ENCODE measurements at places on chromosomes 3 and 15.

- DNase-seq: no peak
Measured at GRCh38 chr3:171159024-171159821, 132.7 kb upstream of the SLC2A2 start.

- no peak for DNase-seq
Measured at GRCh38 chr3:41845826-41846225, 116.1 kb downstream of the ULK4 start.

DNA sequence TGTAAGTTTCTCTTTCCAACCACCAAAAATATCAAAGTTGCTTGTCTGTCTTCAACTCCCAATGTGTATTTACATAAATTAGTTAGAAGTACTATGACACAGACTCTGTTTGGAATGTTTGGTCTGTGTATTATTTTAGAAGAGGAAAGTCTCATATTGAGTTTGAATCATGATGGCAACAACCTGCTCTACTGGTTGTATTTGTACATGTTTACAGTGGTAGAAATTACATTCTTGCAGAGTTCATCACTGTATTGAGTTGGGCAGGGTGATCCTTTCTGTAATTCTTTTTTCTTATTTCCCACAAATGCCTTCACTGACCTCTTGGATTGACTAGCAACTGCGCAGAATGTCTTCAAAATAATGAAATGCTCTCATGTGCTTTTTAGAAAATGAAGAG, 149.6 kb downstream of the CHL1 start:
- DNase-seq: no peak

DNA sequence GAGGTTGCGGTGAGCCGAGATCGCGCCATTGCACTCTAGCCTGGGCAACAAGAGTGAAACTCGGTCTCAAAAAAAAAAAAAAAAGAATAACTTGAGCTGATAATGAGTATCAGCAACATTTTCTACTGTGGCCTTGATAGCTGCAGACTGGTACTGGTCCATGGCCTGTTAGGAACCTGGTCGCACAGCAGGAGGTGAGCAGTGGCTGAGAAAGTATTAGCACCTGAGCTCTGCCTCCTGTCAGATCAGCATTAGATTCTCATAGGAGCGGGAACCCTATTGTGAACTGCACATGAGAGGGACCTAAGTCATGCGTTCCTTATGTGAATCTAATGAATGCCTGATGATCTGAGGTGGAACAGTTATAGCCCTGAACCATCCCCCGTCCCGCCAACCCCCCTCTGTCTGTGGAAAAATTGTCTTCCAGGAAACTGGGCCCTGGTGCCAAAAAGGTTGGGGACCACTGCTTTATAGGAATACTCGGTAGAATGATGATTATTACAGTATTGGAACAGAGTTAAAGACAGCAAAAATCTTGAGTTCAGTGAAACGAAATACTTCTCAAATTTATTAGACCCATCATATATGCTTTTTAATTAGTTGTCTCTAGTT, 126.0 kb downstream of the ZNF609 start:
- DNase-seq: no peak

DNA sequence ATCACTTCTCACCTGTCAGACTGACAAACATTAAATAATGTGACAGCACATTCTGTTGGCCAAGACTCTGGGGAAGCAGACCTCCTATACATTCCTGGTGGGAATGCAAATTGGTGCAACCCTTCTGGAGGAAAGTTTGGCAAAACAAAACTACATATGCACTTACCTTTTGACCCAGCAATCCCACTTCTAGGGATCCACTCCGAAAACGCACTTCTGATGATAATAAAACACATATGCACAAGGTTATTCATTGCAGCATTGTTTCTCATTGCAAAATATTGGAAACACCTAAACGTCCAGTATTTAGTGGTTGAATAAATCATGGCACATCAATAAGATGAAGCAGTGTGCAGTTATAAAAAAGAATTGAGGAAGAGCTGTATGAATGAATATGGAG, 145.5 kb upstream of the ABHD17C start:
- no peak for DNase-seq

GRCh38 chr3:27844052-27844675, 122.0 kb upstream of the EOMES start:
- DNase-seq: no peak

DNA sequence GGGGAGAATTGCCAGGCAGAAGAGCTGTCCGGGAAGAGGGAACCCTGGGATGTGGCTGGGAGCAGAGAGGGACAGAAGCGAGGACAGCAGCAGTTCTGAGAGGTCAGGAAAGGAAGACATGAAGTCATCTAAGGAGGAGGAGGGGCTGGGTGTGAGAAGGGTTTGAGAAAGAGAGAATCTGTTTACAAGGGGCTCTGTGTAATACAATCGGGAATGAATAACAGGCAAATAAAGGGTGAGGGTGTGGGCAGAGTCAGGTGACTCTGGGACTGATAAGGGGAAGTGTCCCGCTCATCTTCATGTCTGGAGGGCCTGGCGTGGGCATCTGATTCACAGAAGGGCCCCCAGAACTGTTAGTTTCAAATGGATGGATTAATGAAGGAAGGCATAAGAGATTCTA, 191.3 kb downstream of the XXYLT1 start:
- DNase-seq: no peak

DNA sequence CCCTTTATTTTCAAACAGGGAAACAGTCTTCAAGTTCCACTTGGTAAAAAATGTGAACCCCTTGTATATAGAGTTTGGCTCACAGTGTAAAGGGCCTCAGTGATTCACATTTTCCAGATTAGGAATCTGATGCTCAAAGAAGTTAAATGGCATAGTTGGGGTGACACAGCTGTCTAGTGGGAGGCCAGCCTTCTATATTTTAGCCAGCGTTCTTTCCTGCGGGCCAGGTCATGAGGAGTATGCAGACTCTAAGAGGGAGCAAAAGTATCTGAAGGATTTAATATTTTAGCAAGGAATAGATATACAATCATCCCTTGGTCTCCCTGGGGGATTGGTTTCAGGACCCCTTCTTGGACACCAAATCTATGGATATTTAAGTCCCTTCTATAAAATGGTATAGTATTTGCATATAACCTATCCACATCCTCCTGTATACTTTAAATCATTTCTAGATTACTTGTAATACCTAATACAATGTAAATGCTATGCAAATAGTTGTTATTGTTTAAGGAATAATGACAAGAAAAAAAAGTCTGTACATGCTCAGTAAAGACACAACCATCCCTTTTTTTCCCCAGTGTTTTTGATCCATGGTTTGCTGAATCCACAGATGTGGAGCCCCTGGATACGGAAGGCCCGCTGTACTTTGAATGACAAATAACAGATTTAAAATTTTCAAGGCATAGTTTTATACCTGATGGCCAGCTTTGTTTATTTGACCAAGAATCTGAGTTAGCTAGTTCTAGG, 7.0 kb downstream of the B2M start:
- DNase-seq: no peak

- no peak for DNase-seq
Measured at GRCh38 chr3:97981886-97982285, 9.7 kb upstream of the RIOX2 start.

DNA sequence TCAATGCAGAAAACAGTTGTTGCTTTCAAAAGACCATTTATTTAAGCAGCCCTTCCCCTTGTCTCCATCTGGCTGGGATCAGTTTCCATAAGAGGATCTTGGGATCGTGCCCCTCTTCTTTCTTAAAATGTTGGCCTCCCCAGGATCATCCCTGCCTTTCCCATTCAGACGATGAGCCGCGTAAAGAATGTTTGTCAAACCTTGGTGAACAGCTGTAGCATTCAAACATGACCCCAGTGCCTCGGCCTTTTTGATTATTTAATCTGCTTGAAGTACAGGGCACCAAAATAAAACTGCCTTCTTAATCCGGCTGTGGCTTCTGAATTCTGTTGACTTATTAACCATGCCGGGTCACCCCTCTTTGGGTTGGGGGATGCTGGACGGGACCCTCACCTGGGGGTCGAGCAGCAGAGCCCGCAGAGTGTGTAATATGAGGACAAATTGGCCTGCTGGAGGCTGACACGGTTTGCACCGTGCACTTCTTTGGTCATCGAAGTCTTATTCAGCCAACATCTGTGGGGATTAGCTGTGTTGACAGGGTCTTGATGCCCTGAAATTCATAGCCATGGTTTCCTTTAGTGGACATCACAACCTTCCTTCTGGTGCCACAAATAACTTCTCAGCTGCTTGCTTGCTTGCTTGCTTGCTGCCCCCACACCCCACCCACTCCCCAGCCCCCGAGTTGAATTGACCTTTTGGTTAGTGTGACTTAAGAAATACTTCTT, at the start of gene LRTM1:
Gene LRTM1 (minus strand): TSS at position 14 of the 725 bp plus-strand sequence. CDS start 148 bp downstream, outside the sequence.
- no peak for DNase-seq

- no peak for DNase-seq
Measured at GRCh38 chr15:60508442-60508841, 29.5 kb upstream of the ICE2 start.

DNA sequence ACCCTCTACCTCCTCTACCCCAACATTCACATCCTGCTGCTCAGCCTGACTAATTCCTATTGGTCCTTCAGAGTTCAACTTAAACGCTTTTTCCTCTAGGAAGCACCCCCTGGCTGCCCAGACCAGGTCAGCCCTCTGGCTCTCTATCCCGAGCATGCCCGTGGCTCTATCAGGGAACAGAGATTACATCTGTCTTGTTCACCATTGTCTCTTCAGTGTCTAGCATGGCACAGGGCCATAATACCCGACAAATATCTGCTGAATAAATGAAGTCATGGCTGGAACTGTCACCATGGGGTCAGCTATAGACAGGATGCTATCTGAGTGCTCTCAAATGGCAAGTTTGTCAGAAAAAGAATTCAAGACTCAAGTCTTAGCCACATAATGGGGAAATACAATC, 296.9 kb upstream of the CHRNA7 start:
- no peak for DNase-seq

DNA sequence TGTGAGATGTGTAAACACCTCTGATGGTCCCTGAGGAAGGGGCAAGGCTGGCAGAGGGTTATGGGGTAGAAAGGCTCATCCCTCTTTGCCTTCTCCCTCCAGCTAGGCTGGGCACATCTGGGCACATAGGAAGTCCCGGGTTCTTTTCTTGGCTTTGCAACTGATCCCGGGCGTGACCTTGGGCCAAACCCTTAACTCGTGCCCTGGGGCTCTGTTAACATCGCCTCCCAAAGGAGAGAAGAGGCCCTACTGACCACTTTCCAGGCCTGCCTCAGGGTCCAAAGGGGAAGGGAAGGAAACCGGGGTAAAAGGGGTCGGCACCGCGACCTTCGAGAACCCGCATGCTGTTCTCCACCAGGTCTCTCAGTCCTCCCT, 549 bp downstream of the C3orf18 start:
- DNase-seq: no peak

DNA sequence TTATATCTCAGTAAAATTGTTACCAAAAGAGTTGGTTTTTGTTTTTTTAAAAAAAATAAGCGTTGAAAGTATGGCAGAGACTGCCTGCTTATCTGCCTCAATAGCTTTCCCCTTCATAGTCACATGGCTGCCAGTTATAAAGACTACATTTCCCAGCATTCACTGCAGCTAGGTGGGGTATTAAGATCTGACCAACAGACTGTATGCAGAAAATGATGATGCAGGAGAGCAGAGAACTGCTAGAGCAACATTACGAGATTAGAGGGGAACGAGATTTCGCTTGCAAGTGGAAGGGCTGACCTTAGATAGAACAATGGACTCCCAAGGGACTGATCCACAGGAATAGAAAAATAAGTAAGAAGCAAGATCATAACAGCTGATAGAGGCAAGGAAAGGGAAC, 14.3 kb downstream of the RHOA start:
- DNase-seq: no peak

DNA sequence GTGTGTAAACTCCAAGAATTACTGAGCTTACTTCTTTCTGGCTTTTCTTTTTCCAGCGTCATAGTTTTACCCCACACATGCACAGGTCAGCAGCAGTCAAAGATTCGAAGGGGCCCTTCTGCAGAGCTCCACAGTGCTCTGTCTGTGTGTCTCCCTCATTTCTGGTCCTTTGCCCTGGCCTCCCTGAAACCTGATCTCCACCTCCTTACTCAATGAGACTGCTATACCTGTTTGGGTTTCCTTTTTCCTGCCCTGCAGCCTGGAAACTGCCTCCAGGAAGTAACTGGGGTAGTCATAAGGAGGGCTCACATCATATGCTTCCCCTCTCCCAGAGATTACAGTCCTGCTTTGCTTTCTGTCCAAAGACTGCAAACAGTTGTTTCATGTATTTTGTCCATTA, 82.8 kb upstream of the TNIK start:
- DNase-seq: no peak

DNA sequence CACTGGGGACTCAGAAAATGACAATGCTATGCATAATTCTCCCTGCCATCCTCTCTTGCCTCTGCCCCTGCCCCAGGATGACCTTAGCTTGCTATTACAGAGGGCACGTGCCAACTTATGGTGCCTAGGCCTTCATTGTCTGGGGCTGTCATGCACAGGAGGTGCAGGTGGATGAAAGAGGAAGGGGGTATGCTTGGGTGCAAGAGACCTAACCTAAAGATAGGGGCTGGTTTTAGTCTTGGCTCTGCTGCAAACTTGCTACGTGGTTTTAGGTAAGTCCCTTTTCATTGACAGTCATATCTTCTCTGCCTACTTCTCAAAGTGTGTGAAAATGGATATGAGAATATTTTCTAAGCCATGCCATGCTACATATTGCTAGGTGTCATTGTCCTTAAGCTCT, 161.3 kb downstream of the EPHB1 start:
- DNase-seq: no peak

DNA sequence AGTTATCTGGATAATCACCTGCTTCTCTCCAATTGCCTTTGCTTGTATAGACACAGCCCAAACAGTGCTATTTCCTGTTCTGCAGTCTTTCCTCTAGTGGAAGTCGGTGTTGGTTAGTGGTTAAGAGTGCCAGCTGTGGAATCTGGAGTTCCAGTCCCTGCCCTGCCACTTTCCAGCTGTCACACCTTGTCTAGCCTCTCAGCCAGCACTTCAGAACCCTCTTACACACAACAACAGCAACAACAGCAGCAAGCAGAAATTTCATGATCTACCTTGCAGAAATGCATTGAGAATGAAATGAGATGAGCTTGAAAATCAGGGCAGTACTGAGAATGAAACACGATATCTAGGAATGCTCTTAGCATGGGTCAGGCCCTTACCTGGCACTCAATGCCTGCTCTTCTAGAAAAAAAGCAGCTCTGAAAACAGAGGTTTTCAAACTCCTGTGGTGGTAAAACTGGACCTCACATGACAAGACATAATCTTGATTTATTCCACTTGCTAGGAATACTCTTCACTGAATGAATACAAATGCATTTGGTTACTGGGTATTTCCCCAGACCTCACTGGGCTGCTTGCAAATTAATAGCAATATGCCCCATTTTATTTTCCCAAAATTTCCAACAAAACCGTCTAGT, 3.3 kb upstream of the WNT5A start:
- DNase-seq: no peak

DNA sequence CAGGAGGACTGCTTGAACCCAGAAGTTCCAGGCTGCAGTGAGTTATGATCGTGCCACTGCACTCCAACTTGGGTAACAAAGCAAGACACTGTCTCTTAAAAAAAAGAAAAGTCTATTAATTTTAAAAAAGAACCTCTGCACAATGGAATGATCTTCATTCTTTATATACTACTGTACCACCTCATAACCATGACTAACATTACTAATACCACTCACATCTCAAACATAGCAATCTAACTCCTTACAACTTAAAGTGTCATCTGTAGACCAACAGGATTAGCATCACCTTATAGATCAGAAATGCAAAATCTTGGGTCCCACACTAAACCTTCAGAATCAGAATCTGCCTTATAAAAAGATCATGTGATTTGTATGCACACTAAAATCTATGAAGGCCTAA, 48.8 kb upstream of the MAP4 start:
- DNase-seq: no peak
